ENCODE measurements at places on chromosomes 3 and 15.

DNA sequence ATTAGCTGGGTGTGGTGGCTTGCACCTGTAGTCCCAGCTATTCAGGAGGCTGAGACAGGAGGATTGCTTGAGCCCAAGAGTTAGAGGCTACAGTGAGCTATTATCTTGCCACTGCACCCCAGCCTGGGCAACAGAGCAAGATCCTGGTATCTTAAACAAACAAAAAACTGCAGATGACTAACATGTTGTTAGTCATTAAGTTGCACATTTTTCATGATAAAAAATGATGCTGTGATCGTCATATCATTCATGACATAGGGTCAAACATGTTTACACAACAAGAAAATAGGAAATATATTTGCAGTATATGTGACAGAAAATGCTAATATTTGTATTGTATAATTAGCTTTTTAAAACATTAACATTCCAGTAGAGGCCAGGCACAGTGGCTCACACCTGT is 20.2 kb upstream of the DAPK2 start:
- DNase-seq = no peak

DNA sequence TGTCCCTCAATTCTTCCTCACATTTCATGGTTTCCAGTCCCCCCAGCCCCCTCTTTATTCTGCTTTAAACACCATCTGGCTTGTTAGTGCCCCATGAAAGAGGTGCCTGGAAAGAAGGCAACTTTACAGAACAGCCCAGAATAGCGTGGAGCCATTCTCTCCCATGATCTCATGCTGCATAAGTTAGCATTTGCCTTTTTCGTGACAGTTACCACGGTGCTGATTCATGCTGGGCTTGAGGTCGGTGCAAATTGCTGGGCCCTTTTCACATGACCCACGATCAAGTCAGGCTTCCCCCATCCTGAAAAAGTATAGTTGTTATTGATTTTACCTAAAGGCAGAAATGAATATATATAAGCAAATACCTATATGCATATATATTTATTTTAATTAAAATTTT is 29.6 kb downstream of the SQOR start:
- DNase-seq = no peak

DNA sequence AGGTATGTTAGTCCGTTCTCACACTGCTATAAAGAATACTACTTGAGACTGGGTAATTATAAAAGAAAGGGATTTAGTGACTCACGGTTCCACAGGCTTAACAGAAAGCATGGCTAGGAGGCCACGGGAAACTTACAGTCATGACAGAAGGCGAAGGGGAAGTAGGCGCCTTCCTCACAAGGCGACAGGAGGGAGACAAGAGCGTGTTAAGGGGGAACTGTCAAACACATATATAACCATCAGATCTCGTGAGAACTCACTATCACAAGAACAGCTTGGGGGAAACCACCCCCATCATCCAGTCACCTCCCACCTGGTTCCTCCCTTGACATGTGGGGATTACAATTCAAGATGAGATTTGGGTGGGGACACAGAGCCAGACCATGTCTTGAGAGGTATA is 30.4 kb downstream of the SPRED1 start:
- DNase-seq = no peak

GRCh38 chr3:126056681-126057500 is 27.0 kb downstream of the SLC41A3 start:
- no peak for DNase-seq

DNA sequence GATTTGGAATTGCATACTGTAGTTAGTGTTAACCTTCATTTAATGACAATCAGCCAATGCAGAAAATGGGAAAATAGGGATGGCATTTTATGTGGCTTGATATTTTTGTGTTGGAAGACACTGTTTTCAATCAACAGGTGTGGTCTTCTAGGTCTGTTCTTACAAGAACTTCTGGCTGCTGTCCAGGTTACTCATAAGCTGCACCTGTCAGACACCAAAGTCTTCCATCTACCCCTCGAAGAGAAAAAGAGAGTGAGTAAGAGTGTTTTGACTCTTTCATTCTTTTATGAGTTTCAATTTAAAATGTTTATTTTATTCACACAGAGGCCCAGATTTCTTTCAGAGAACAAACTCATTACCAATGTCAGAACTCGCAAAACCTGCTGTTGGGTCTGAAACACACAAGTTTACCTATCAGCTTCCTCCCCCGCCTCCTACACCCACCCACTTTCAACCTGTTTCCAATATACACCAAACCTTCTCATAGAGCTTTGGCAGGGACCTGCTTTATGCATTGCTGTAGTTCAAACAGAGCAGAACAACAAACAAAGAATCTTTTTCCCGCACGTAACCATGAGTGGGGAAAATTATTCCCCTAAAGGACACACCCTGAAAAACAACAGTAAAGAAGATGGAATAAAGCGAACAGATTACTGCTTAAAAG is 767.7 kb upstream of the ALCAM start:
- no peak for DNase-seq

GRCh38 chr3:49790626-49791411 is 4.5 kb upstream of the IP6K1 start:
- no peak for DNase-seq

DNA sequence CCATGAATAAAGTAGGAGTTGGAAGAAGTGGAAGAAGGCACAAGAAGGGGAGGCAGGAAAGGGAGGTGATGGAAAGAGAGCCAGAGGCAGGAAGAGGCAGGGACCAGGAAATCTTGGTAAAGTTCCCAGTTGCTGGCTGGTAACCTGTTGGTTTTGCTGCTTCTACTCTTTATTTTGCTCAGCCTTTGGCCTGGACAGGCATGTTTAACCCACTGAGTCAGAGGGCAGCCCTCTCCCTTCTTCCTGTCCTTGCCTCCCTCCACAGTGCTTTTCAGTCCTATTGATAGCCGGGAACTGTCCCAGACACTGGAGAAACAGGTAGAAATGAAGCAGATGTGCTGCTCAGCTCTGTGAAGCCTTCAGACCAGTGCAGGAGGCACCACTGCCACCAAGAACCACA is 43.4 kb upstream of the APEH start:
- DNase-seq = no peak

DNA sequence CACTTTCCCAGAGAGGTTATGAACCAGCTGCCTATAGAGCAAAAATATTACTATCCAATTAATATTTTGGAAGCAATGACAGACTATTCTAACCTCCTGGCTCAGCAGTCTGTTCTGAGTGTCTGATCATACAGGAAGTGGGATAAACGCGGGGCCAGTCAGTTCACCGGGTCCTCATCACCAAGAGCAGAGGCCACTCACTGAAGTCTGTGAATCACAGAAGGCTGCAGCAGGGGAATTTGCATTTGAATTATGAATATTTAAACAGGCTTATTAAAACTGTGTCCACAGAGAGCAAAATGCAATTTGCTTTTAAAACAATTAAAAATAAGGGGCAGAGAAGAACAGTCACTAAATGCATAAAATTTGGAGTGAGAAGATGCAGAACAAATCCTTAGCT is 305.2 kb downstream of the MCTP2 start:
- DNase-seq = no peak

- DNase-seq = no peak
Observed at GRCh38 chr3:52145736-52146110, 8.5 kb downstream of the POC1A start.

- no peak for DNase-seq
Observed at GRCh38 chr3:149015393-149015792, 24.1 kb downstream of the GYG1 start.

DNA sequence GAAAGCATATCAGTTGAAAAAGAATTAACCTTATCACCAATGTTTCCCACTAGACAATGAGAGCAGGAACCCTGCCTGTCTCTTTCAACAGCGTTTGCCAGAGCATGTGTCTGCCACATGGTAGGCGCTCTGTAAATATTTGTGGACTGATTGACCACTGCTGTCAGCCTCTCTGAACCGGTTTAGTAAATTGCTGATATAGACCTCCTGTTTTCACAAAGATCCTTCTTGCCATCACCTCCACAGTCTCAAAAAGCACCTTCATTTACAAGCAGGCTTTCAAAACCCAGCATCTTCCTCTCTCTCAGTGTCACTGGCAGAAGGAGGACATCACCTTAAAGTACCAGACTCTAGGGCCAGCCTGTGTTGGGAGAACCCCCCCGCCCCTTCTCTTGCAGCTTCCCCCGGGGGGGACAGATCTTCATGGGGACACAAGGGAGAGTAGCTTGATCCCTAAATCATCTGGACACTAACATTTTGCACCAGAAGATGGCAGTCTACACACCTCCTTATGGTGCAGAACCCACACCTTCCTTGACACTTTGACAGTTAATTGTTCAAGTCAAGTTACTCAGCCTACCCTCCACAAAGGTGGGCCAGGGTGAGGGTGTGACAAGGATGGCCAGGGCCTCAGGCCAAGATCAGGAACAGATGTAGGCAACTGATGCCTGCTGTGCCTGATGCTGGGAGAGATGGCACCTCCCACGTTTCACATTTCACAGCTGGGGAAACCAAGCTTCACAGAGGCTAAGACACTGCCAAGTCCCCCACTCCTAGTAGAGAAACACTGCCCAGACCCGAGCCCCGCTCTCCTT is 37.8 kb upstream of the USP3 start:
- DNase-seq = peak; percentile 17

- no peak for DNase-seq
Observed at GRCh38 chr15:68815598-68815997, 5.1 kb downstream of the ANP32A start.
